Cardiac muscle cell (in vitro differentiated cells and primary cell): ENCODE measurements at places on chromosomes 1 and 21. TPM values are rescaled to one million over a fixed set of nuclear protein-coding genes. Genes with fewer than 3 reads are reported as not detected.

GRCh38 chr1:88701275-88701674 lies 17.2 kb downstream of the PKN2 start:
- DNase-seq: peak; percentile 33

DNA sequence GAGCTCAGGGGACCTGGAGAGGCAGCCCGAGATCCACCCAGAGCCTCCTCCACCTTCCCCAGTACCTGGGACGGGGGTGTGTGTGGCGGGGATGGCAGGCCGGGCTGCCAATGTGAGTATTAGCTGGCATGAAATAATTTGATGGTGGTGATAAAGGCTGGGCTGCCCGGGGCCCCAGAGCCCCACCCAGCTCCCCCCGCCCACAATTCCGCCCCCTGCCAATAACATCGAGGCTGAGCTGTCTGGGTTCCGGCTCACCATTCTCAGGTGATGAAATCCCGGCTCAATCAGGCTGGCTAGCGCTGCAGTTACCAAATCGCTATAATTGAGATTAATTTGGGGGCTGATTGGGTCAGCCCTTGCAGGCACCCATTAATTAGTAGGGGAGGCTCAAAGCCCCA lies 103.8 kb upstream of the CASZ1 start:
- no peak for DNase-seq

GRCh38 chr1:237146241-237146640 lies 104.3 kb downstream of the RYR2 start:
- peak; percentile 92 for DNase-seq

DNA sequence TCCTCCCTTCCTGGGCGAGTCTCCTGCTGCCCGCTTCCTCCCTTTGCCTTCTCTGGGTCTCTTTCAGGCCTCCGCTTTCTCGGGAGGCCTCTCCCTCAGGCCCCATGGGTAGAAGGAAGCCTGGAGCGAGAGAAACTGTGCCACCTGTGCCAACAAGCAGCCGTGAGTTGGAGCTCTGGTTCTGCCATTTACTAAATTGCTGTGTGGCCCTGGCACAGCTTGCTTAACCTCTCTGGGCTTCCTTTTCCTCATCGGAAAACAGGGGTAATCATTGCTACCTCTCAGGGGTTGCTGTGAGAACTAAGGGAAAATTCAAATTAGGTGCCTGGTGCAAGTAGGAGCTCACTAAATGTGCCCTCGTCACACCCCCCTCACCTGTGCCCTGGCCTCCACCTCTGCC lies 80.4 kb downstream of the PAX7 start:
- DNase-seq: no peak

DNA sequence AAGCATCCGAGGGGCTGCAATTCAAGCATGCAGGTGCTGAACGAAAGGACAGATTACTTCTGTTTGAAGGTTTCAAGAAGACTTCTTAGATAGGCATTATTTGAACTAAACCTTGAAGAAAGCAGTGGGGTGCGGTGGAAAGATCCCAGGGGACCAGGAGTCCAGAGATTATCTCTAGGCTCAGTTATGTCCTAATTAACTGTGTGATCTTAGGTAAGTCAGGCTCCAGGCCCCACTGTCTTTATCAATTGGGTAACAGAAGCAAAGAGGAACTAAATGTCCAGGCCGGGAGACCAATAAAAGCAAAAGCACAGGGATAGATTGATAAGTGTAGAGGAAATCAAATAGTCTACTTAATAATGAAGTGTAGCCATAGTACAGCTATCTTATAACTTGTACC lies 72.9 kb upstream of the CDC42BPA start:
- DNase-seq: no peak

- no peak for DNase-seq
Measured at GRCh38 chr1:160005070-160005469, 26.7 kb downstream of the PIGM start.

DNA sequence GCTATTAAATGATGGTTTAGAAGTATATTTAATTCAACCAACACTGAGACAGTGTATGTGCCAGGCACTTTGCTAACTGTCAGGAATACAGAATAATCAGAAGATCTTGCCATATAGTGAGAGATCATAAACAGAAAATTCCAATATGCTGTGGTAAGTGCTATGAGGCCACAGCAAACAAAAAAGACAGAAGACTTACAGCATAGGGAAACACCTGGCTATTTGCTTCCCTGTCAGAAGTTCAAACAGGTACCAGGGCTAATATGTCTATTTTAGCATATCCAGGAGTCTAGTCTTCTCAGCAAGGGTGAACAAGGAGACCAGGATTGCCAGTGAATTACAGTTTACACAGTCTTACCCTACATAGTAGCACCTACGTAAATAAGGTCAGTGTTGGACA lies 30.4 kb downstream of the TRIT1 start:
- no peak for DNase-seq

- DNase-seq: no peak
Measured at GRCh38 chr21:18153063-18153462, 91.6 kb upstream of the CHODL start.

DNA sequence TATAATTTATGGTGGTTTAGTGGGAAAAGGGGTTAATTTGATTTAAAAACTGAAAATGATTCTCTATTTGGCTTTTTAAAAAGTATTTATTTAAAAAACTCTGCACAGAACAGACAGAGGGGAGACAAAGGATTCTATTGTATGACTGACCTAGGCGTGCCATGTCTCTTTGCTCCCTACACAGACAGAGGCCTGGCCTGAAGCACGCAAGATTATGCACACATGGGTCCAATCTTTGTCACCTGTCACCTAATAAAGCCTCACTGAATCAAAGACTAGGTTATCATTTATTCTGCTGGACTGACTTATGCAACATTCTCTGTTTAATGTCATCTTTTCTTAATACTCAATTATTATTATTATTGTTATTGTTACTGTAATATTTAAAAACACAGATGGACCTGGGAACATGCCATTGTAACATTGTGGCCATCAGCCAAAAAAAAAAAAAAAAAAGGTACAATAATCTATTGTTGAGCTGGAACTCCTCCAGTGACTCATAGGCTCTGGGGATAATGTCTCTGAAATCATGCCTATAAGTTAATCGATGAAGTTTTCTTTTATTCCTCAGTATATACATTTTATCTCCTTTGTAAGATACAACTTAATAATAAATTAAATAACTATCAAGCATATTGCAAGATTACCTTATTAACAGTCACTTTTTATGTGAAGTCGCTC lies 112.1 kb downstream of the RUNX1 start:
- no peak for DNase-seq

Gene LPAR3
- total RNA-seq: 8.9 and 11.1 TPM in 2 replicates

Gene TMEM81
- total RNA-seq: 2.1 and 2.2 TPM in 2 replicates

Gene AIRE
- 0.45 TPM in 1 of 2 replicates, not detected in the other for total RNA-seq

Gene CFHR2
- not detected in 2 replicates for total RNA-seq
